ENCODE measurements at places on chromosomes 16 and 17.

- no peak for DNase-seq
Observed at GRCh38 chr16:79001156-79001967, 599.2 kb downstream of the MAF start.

- peak; percentile 40 for DNase-seq
Observed at GRCh38 chr17:39920218-39921210, 2.1 kb upstream of the GSDMB start.

GRCh38 chr17:30369995-30370394 is 8.7 kb upstream of the CPD start:
- no peak for DNase-seq

DNA sequence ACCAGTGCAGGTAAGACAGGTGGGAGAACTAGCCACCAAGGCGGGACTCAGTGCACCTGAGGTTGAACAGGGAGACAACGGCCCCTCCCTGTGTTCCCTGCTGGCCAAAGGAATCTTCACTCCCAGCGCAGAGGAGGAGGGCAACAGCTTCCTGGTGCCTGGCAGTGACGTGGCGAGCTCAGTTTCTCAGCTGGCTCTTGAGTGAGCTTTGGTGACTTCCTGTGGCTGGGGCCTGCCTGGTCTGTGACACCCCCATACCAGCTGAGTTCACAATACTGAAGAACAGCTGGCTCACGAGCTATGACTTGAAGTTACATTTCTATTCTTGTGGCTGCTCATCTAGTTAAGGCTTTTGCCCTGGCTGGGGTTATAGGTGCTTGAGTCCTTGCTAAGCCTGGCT is 26.1 kb downstream of the WNT9B start:
- no peak for DNase-seq

DNA sequence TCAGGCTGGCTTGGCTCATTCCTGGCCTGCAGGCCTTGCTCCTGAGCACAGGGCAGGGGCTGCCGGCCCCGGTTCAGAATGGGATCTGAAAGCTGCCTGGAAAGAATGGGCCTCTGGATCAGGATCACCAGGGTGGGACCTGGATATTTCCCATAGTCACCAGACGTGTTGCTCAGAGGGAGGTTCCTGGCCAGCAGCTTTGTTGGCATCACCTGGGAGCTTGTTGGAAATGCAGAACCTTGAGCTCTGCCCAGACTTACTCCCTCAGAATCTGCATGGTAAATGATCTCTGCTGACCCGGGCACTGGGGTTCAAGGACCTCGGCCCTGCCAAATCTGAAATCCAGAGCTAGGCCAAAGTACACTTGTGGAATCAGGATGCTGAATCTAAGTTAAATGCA is 29.5 kb upstream of the MED9 start:
- no peak for DNase-seq

DNA sequence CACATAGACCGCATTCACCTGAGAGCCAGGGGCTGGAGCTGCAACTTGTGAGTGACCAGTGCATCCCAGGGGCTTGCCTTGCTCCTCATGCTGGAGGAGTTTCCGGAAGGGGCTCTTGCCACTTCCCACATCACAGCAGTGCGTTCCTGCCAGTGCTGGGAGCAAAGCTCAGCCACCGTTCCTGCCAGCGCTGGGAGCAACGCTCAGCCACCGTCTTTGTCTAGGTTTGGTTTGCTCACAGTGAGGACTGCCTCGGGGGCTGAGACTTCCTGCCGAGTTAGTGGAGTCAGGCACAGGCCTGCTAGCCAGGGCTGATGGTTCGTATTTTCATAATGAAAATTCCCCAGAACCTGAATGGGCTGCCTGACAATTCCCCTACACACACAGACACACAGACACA is 5.4 kb upstream of the CHRNE start:
- DNase-seq: no peak

GRCh38 chr17:66661411-66662256 is 173.3 kb upstream of the CACNG5 start:
- no peak for DNase-seq

DNA sequence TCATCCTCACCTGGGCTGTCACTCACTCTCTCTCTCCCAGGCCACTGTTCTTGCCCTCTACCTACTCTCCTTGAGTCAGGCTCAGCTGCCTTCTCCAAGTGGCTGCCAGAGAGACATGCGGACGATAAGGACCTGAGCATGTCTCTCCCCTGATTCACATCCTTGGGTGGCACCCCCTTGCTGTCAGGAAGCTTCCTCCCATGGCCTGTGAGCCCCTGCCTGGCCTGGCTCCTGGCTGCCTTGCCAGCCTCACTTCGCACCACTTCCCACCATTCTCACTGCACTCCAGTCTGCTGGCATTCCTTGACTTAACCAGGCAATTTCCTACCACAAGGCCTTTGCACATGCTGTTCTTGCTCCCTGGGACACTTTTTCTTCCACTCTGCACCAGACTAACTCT is 2.7 kb upstream of the ALDH3A1 start:
- DNase-seq: peak; percentile 26

DNA sequence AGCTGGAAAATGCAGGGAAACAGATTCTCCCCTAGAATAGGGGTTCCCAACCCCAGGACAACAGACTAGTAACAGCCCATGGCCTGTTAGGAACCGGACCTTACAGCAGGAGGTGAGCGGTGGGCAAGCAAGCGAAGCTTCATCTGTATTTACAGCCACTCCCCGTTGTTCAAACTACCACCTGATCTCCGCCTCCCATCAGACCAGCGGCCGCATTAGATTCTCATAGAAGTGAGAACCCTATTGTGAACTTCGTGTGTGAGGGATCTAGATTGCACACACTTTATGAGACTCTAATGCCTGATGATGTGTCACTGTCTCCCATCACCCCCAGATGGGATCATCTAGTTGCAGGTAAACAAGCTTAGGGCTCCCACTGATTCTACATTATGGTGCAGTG is 3.5 kb downstream of the CD300LB start:
- peak; percentile 12 for DNase-seq

GRCh38 chr17:52419229-52419641 is 260.7 kb upstream of the CA10 start:
- DNase-seq: no peak

- DNase-seq: no peak
Observed at GRCh38 chr16:48426244-48427141, 41.3 kb upstream of the SIAH1 start.

DNA sequence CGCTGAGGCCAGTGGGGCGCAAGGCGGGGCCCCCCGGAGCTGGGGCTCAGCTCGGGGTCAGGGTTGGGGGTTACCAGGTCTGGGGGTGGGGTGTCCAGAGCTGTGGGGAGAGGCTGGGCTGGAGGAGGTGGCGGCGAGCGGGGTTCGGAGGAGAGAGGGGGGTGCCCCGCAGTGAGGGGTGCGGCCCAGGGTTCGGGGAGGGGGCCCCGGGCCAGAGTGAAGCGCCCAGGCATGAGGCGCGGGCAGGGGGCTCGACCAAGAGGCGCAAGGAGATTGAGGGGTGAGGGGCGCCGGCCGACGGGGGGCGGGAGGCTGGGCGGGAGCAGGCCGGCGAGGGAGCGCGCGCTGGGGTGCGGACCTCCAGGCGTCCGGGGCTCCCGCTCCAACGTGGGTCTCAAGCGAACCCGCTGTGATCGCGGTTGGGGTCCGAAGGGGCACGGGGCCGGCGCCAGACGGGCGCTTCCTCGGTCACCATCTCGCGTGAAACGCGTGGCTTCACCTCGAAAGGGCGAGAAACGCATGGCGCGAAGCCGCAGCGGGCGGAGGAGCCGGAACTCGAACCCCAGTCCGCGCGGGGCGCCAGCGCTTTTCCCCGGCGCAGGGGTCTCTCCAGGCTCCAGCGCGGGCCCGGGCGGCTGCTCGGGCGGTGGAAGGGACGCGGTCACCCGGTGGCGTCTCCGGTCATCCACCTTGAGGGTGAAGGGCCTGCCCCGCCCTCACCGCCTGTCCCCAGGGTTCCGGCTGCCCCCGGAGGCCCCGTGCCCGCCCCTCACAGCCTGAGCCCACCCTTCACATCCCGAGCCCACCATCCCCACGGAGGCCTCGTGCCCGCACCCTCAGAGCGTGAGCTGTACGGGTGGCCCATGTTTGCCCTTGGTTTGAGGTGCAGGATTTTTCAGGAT is 846 bp downstream of the CPNE7 start:
- DNase-seq: no peak

DNA sequence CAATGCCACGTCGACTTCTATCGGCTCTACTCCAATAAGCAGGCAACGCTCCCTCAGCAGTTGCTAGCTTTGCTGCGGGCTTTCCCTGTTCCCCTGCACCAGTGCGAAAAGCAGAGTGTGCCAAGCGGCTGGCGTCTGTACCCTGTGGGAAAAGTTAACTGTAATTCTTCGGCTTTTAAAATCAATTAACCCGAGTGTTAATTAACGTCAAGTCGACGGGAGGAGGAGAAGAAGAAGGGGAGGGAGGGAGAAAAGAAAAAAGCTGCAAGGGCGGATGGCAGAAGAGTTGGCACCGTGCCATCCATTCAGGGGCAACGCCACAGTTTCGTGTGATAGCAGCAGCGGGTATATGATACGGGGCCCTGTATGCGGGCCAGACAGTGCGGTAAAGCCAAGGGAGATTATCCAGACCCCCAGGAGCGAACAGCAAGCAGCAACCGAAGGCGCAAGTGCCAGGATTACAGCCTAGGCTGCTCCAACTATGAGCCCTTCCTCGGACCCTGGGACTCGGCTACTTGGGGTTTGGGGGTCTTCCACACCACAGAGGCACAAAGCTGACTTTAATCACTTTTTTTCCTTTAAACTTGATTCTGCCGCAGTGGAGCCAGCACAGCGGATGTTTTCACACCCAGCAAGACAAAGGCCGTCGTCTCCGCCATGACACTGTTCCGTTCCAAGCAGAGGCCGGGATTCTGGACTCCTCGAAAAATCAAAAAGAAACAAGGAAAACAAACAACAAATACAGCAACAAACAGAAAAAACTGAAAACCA is 253.8 kb upstream of the PMFBP1 start:
- DNase-seq: no peak

DNA sequence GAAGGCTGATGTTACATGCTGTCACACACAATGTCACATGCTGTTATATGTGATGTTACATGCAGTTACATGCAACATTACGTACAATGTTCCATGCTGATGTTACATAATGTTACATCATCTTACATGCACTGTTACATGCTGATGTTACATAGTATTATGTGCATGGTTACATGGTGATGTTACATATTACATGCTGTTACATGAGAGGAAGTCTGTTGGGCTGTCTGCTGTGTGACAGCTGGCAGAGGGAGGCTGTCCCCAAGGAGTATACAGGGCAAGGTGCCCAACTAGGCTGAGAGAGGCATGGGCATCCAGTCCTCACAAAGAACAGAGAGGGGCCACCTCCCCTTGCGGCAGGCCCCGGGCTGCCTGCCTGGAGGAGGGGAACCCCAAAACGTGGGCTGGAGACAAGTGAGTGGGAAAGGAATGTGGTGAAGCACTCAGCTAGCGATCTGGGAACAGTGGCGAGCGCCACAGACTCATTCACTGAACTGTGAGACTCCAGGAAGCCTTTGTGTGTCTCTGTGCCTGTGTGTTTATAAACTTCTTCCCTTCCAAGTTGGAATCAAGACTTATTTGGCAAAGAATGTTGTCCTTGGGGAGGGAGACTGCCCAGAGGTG is 30.6 kb downstream of the TMEM92 start:
- no peak for DNase-seq

- DNase-seq: peak; percentile 75
Observed at GRCh38 chr16:66696669-66697630, at the start of gene CMTM4. Gene CMTM4 (minus strand): TSS chr16:66696743. CDS start chr16:66696525, 218 bp downstream.

DNA sequence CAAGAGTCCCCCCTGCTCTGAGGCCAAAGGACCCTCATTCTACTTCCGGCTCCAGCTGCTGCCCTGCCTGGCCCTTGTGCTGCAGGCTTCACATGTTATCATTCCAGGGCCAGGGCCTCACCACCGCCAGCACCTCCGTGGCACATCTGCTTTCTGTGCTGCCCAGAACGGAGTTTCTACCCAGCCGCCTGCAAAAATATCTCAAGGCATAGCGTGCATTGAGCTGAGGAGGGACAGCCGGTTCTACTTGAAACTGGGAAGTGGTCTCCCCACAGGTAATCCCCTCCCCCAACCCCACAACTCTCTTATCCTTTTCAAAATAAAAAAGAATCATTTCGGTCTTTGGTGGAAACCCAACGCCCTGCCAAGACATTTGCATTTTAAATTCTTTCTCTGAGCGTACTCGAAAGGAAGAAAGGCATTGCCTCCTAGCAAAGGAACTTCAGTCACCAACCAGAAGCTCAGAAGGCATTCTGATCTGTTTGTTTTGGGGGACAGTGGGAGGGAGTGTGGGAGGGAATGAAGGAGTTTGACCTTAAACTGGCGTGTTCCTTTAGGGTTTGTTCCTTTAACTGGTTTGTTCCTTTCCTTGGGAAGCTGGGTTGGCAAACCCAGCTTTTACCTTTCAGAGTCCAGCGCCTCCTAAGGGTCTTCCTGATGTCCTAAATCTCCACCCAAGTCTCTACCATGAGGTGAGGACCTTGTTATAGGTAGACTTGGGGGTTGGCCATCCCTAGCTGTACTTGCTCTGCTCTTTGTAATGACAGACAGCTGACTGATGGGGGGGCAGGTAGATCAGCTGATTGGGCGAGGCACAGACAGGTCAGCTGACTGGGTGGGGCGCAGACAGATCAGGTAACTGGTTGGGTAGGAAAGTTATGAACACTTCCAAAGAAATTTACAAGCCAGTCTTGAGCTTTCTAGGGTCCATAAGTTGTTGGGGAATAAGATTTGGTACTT is 33.4 kb upstream of the PIK3R6 start:
- DNase-seq: no peak

DNA sequence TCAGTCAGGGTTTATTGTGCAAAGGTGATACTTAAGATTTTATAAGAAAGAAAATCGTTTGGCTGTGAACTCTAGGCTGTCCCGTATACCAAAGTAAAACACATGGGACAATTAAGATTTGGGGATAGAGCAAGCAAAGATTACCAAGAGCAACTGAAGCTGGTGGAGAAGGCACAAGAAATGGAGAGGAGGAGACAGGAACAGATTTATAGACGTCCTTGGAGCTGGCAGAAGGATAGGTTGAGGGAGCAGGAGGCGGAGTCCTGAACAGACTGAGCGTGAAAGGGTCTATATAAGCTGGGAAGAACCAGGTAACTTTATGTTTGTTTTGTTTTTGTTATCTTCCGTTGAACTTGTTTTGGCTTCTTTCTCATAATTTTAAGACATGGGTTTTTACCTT is 3.8 kb downstream of the TNRC6C start:
- DNase-seq: no peak

DNA sequence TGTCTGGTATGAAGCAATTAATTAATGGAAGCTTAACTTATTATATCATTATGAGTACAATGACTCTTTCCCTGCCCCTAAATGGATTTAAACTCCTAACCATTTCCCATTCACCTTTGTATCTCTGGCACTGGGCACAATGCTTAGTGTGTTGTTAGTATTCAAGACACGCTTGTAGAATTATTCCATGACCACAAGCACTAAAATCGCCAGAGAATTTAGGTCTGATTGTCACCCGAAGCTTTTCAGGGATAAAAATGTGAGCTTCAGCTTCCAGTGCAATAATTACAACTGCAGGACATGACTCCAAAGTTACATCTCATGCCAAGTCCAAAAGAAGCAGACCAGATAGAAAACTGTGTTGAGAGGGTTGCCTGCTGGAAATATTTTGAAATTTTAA is 101.6 kb downstream of the CDH8 start:
- DNase-seq: no peak
